NCI-H446 treated with DMSO at 0.1 percent for 48 hours (cell line): ENCODE measurements at places on chromosomes 1 and 21.
A peak's percentile ranks its signal among the peaks of the same experiment; 100 is the strongest.

DNA sequence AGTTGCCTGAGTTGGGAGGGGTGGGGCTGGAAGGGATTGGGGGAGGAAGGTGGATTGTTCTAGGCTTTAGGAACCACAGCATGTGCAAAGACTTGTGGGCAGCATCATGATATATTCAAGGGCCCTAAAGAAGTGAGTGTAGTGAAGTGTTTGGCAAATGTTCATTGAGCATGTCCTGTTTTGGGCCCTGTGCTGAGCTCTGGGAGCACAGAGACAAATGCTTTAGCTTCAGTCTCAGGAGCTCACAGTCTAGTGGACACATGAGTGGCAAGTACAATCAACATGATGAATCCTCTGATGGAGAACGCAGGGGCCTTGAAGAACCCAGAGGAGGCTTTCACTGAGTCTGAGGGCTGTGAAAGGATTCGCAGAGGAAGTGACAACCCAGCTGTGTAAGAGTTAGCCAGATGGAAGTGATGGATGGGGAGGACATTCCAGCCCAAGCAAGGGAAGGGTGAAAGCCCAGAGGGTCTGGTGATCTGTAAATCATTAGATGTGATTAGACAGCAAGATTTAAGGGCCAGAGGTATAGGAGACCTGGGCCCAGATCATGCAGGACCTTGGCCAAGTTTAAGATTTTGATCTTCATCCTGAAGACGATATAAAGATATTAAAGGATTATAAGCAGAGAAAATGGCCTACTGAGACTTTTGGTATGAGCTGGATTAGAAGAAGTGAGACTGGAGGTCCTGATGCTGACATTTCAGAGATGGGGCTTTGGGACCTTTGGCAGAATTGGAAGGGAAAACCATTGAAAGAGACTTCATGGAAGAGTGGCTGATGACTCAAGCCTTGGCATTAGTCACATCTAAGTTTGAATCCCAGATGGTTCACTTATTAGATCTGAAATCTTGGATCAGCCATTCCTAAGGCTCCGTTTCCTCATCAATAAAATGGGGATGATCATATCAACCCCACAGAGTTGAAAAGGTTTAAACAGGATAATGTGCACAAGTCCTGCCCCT, 4.6 kb downstream of the IPO13 start:
- no peak for DNase-seq

- no peak for DNase-seq
Observed at GRCh38 chr1:25991937-25992688, 5.8 kb downstream of the PAFAH2 start.

GRCh38 chr21:45535341-45536081, 6.7 kb downstream of the SLC19A1 start:
- no peak for DNase-seq

GRCh38 chr1:88180449-88181108, 503.5 kb upstream of the PKN2 start:
- DNase-seq = peak; percentile 52

- no peak for DNase-seq
Observed at GRCh38 chr1:160565564-160565963, 13.7 kb downstream of the CD84 start.

DNA sequence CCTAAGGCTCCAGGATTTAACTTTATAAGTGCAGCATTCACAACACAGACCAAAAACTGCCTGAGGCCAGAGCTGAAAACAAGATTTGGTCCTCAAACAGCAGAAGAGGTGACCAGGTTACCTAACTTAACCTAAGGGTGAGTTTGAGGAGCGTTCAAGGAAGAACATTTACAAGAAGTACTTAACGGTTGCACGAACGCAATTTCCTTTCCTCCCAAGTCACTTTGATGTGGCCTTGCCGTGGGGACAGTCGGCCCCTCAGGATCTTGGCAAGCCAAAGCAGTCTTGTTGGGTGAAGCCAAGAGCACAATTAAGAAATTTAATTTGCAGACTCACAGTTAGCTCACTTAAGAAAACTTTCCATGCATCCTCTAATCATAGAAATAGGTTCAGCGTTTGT, 202.6 kb upstream of the COA6 start:
- no peak for DNase-seq
